ENCODE measurements at places on chromosomes 11 and 22. TPM values are rescaled to one million over a fixed set of nuclear protein-coding genes. Genes with fewer than 3 reads are reported as not detected.

DNA sequence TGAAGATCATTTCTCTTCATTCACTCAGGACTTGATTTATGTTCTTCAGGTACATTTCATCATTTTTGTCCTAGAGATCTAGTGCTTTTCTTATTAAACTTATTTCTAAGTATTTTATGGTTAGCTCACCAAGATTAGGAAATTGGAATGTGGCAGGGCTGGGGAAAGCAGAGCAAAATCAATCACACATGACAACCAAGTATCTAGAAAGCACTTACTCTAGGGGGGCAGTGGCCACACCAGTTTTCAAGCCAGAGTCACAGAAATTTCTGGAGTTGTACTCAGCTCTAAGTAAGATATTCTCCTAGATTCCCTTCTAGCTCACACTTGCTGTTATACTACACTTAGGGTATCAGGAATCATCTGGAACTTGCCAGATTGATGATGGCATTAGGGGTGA, 33.3 kb upstream of the MYEOV start:
- peaks cover 7% of the 10 kb centered on the region for H3K36me3 ChIP-seq
- H3K4me1 ChIP-seq: no peaks in the 10 kb centered on the region
- H3K4me3 ChIP-seq: no peak overlapping the region
- DNase-seq: no peak
- peaks cover 2% of the 10 kb centered on the region for H3K27me3 ChIP-seq

GRCh38 chr22:33985506-33985905, 65.2 kb upstream of the LARGE1 start:
- no peaks in the 10 kb centered on the region for H3K36me3 ChIP-seq
- H3K4me1 ChIP-seq: no peaks in the 10 kb centered on the region
- no peak overlapping the region for H3K27ac ChIP-seq
- H3K4me3 ChIP-seq: no peak overlapping the region
- peaks cover 4% of the 10 kb centered on the region for H3K27me3 ChIP-seq

The ADM gene
- total RNA-seq: 78.3 TPM

The KIRREL3 gene
- 0.38 TPM for total RNA-seq

Data from endothelial cell (in vitro differentiated cells).